ENCODE measurements at places on chromosomes 12 and 14. TPM values are rescaled to one million over a fixed set of nuclear protein-coding genes. Genes with fewer than 3 reads are reported as not detected.

The EID3 gene
- 2.4 TPM for total RNA-seq

The GUCY2C gene
- 94.8 TPM for total RNA-seq

The P2RX2 gene
- total RNA-seq: 0.19 TPM

The BEST3 gene
- total RNA-seq: 0.09 TPM

The SLC5A8 gene
- total RNA-seq: 0.49 TPM

The IKBIP gene
- total RNA-seq: 1.4 TPM

The PZP gene
- not detected for total RNA-seq

The OR10G2 gene
- not detected for total RNA-seq

The METTL25 gene
- 9.7 TPM for total RNA-seq

The CCNB1IP1 gene
- total RNA-seq: 27.6 TPM

The GPRC5A gene
- 326 TPM for total RNA-seq

The MANSC4 gene
- not detected for total RNA-seq

The ZNF384 gene
- 67.8 TPM for total RNA-seq

The ACSM4 gene
- not detected for total RNA-seq

The MYF6 gene
- not detected for total RNA-seq

The PIWIL1 gene
- not detected for total RNA-seq

The OTOGL gene
- total RNA-seq: 0.61 TPM

The PLCZ1 gene
- not detected for total RNA-seq

The SERPINA6 gene
- total RNA-seq: 4.7 TPM

The FERMT2 gene
- 228 TPM for total RNA-seq

The CD163 gene
- 168 TPM for total RNA-seq

The DEPDC4 gene
- 2.5 TPM for total RNA-seq

The ISM2 gene
- total RNA-seq: not detected

The UTP20 gene
- 10.2 TPM for total RNA-seq

The SRGAP1 gene
- 15.9 TPM for total RNA-seq

The GPR137C gene
- total RNA-seq: 0.51 TPM

The FAM181A gene
- total RNA-seq: not detected

The APOLD1 gene
- 5.0 TPM for total RNA-seq

The KLRC2 gene
- not detected for total RNA-seq

The ETV6 gene
- total RNA-seq: 72.8 TPM

The TMEM121 gene
- 1.0 TPM for total RNA-seq

The LBHD2 gene
- total RNA-seq: not detected

The SLC6A15 gene
- total RNA-seq: 0.51 TPM

The PRR4 gene
- 0.60 TPM for total RNA-seq

The OTX2 gene
- not detected for total RNA-seq

The SYNDIG1L gene
- total RNA-seq: not detected

The ETFBKMT gene
- 5.6 TPM for total RNA-seq

The GZMB gene
- total RNA-seq: 2.1 TPM

The SLC41A2 gene
- total RNA-seq: 106 TPM

The WASHC3 gene
- total RNA-seq: 34.9 TPM

The TDRD9 gene
- total RNA-seq: 0.39 TPM

The TEX22 gene
- total RNA-seq: 0.84 TPM

The VRTN gene
- not detected for total RNA-seq

The KRT7 gene
- total RNA-seq: 6.4 TPM

The PTPRR gene
- 16.6 TPM for total RNA-seq

The OR10AD1 gene
- total RNA-seq: not detected

Data from mucosa of descending colon (tissue), 3 donors.